ENCODE measurements at places on chromosomes 7 and 10. TPM values are rescaled to one million over a fixed set of nuclear protein-coding genes. Genes with fewer than 3 reads are reported as not detected.

FZD8 gene
- total RNA-seq: 44.6 TPM

AKR1D1 gene
- total RNA-seq: not detected

OTUD1 gene
- total RNA-seq: 3.9 TPM

CLDN12 gene
- total RNA-seq: 25.1 TPM

GNGT1 gene
- not detected for total RNA-seq

TMEM273 gene
- total RNA-seq: not detected
